Stimulated activated CD4-positive, alpha-beta T cell treated with anti-CD3 and anti-CD28 coated beads, Interleukin-2, amount 100 ng/mL, for 24 hours (primary cell): ENCODE measurements at places on chromosomes 16 and 17.

- DNase-seq, result peak; percentile 69
Observed at GRCh38 chr17:75877752-75878173, 618 bp downstream of the TRIM47 start.

DNA sequence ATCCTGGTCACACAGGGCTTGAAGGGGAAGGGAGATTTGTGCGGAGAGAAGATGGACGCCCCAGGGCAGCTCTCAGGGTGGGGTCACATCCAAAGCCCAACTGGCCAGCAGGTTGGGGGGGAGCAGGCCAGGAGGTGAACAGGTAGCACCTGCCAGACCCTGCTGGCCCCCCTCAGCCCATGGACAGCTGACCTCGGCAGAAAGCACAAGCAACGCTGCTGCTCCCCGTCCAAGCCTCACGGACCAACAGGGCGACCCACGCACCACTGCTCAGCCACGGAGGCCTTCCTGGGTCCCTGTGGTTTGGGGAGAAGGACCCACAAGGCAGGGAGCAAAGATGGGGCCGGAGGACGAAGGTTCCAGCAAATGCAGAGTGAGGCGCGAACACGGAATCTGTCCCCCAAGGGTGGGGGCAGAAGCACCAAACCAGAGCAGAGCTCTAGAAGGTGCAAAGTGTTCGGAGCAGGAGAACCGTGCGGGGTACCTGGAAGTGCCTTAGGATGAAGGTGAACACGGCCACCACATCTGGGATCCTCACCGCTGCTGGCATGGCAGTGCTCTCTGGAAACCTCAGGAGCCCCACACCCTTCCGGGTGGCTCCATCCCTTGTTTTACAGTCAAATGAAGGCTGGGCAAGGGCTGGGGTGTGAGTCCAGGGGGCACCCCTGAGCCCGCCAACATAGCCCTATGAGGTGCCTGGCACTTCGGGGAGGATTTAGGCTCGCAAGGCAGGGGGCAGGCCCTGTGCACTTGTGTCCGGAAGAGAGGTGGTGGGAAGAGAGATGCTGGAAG, 17.9 kb downstream of the CEP295NL start:
- DNase-seq, result no peak

DNA sequence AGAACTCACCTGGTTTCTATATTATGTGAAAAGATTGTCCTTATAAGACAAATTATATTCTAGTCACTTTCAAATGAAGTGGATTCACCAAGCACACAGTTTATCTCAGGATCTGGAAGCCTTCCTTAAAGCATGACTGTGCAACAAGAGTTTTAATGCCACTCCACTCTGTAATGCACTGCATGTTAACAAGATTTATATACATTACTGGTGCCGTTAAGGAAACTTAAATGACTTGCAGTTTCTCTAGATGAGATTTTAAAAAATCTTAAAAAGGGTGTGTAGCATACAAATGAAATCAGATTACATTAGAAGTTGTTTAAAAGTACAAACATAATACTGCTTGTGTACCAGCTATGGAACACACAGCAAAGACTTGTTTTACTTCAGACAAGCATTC, 150.8 kb downstream of the SNX11 start:
- DNase-seq, result no peak

DNA sequence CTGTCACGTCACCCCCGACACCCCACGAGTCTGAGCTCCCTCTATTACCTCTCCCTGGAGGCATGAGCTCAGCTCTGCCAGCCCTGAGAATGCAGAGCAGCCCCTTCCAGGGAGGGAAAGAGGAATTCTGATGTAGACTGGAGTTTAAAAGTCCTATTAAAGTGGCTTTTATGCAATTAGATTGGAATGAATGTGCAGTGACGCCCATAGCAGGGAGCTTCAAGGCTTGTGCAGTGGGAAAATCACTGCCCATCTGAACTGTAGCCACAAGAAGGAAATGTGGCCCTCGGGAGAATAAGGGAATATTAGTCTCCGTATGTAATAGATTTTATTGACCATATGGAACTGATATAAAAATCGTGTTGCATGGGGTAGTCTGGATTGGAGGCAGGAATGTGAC, 66.9 kb downstream of the ZNF423 start:
- no peak for DNase-seq

DNA sequence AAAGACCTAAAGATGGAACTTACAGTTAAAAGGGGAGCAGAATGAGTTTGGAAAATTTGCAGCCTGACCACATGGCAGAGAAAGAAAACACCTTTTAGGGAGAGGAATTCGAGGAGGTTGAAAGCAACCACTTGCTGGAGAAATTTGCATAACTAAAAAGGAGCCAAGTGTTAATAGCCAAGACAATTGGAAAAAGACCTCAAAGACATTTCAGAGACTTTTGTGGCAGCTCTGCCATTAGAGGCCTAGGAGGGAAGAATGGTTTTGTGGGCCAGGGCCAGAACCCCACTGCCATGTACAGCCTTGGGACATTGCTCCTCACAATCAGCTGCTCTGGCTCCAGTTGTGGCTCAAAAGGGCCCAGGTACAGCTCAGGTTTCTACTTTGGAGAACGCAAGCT, 338.5 kb downstream of the UTP18 start:
- no peak for DNase-seq

DNA sequence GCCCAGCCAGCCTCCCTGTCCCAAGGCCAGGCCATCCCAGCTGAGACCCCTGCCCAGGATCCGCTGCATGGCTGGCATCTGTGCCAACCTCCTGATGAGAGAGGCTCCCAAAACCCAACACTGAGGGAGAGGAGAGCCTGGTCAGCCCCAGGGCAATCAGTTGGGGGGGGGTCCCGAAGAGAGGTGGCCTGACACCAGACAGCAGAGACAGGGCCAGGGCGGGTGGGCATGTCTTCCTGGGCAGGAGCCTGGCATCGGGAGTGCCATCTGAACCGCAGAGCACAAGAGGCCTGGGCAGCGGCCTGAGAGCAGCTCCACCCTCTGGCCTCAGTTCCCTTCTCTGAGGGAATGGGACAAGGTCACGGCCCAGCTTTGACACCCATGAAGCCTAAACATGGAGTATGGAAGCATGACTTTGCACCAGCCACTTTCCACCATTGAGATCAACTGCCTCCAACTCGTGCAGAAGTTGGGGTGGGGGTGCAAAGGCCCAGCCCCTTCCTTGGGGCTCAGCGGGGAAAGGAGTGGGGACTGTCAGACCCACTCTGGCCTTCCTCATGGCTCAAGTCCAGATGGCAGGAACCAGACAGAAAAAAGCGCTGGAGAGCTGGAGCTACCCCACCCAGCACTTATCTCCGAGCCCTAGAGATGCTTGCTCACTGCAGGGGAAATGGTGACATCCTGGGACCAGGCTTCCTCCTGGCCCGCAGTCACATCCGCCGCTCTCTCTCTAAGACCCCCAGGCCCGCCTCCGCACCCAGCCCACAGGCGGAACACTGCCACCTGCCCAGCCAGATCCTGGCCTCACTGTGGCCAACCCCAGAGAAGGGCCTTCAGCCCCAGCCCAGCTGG, 9.7 kb downstream of the RHBDF2 start:
- no peak for DNase-seq

DNA sequence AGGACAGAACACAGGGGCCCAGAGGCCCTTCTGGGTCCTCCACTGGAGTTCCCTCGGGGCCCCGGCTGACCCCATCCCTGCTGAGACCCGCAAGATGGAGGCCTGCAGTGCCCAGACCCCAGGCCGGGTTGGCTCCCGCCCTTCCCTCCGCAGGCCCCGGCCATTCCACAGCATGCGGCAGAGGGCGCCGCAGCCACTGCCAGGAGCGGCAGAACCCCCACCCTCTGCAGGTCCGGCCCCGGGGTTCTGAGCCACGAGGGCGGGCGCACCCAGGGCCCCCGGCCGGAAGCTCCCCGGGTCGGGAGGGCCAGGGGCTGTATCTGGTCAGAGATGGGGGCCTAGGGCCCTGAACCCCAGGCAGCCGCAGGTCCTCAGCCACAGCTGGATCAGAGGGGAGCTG, 2.4 kb upstream of the PERCC1 start:
- DNase-seq, result peak; percentile 64

DNA sequence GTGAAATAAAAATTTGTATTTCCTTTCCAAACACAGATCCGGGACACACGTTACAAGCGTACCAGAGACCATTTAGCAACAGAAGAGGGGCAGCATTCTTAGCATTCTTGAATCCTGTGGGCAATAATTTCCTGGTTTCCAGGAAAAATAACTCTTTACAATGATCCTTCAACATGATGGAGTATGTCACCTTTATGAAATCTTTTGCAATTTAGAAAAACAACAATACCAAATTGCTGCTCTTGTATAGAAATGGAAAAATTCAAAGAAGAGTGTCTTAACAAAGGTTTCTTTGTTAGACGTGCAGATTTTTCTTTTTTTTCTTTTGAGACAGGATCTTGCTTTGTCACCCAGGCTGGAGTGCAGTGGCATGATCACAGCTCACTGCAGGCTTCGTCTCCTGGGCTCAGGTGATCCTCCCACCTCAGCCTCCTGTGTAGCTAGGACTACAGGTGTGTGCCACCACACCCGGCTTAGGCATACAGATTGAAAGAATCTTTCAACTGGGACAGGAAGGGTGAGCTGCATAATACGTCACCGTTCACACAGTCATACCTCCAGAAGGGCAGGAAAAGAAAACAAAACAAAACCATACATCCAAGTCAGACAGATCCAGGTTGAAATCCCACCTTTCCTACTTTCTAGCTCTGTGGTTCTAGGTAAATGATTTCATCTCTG, 10.8 kb upstream of the GCSH start:
- no peak for DNase-seq

DNA sequence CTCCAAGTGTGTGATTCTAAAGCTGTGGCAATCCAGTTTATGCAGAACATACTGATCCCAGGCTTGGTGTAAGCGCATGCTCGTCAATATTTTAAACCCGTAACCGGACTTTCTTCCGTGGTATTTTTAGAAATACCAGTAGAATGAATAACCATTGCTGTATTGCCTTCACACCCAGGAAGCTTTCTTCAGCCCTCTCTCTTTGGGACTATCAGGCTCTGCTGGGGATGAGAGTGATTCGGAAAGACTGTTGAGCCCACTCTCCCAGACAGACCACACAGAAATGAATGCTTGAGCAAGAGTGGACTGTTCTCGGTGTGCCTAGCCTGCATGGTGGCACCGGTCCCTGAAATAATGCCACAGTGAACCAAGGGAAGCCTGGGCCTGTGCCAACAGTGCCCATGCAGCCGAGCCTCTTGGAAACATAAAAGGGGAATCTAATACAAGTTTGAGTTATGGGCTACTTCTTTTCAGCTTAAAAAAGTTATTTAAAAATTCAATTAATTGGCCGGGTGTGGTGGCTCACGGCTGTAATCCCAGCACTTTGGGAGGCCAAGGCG, 89.9 kb upstream of the ELAC2 start:
- DNase-seq, result no peak

GRCh38 chr17:8287651-8288335, 677 bp upstream of the RANGRF start:
- no peak for DNase-seq

- DNase-seq, result peak; percentile 70
Observed at GRCh38 chr17:58156839-58157803, 8.9 kb downstream of the OR4D1 start.

- no peak for DNase-seq
Observed at GRCh38 chr17:58822148-58823050, 66.7 kb downstream of the PPM1E start.

DNA sequence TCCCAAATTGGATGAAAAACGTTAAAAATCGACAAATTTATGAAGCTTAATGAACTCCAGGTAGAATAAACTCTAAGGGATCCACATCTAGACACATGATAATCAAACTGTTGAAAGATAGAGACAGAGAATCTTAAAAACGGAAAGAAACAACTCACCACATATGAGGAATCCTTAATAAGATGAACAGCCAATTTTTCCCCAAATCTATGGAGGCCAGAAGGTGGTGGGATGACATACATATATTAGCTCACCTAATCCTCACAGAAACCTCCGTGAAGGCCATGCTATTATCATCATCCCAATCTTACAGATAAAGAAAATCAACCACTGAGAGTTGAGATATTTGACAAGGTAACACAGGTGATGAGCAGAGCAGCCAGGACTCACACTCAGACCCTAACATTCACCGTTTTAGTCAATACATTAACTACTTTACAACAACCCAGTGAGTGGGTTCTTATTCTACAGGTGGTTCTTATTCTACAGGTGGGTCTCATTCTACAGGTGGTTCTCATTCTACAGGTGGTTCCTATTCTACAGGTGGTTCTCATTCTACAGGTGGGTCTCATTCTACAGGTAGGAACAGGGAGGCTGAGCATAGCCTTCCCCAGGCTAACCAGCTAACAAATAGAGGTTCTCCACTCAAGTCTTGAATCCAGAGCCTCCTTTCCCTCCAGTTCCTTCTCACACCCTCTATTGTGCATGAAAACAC, 4.8 kb downstream of the CACNG1 start:
- DNase-seq, result no peak

DNA sequence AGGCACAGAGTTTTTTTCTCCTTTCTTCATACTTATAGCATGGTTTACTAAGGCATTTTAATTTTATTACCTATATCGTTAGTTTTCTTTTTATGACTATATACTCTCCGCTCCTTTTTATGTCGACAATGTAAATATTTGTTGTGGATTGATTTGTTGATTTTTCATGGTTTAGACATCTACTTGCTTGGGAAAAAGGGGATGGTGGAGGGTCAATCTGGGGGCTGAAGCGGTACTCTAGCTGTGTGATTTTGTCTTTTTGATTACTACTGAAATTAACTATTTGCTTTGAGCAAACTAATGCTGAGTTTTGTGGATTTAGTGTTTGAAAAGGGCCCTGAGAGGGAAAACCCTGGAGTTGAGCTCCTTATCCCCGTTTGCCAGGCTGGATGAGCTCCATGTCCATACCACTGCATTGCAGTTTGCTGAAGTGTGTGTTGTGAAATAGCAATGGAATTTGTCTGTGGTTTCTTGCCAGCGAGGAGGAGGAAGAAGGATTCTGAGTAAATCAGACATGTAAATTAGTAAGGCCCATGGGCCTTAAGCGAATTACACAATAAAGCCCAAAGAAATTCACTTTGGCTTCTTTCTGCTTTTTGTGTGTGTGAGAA, 72.0 kb downstream of the FTO start:
- DNase-seq, result no peak

GRCh38 chr16:68987734-68988457, 117.6 kb upstream of the HAS3 start:
- DNase-seq, result no peak

GRCh38 chr17:65041518-65041917, 15.0 kb downstream of the GNA13 start:
- peak; percentile 42 for DNase-seq

DNA sequence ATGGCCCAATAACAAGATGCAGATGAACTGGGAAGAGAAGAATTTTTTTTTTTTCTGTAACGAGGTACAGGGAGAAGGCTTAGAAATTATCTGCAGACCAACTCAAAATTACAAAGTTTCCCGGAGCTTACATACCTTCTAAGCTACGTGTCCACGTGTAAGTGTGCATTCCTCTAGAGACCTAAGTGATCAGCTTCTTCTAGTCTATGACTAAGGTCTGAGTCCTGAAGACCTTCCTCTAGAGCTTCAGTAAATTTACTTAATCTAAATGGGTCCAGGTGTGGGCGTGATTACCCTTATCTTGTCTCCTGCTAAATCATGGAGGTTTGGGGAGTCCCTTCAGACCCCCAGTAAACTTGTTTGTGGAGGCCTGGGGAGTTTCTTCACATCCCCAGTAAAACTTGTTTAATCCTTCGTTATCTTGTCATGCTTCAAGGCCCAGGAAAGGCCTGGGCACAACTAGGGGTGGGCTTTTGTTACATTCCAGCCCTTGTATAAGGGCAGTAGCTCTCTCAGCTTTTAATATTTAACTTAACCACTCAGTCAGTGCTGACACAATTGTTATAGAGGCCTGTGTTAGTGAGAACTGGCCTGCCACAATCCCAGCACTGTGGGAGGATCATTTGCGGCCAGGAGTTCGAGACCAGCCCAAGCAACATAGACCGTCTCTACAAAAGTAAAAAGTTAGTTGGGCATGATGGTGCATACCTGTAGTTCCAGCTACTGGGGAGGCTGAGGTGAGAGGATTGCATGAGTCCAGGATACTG, 342.3 kb downstream of the SNX29 start:
- DNase-seq, result no peak
